Mammary epithelial cell (primary cell): ENCODE measurements at places on chromosomes 1 and 21. TPM values are rescaled to one million over a fixed set of nuclear protein-coding genes. Genes with fewer than 3 reads are reported as not detected.

Gene FMOD
- total RNA-seq: 0.32 TPM in 1 of 2 replicates, not detected in the other

Gene FAM177B
- total RNA-seq: not detected in 2 replicates

Gene PCAT6
- total RNA-seq: 0.17 TPM

Gene BARHL2
- total RNA-seq: not detected in 2 replicates

Gene DEPDC1
- total RNA-seq: 11.4 and 24.1 TPM in 2 replicates

Gene COL9A2
- 4.0 TPM for total RNA-seq

Gene NHLH1
- 0.13 TPM in 1 of 2 replicates, not detected in the other for total RNA-seq

Gene STUM
- 0.05 TPM in 1 of 2 replicates, not detected in the other for total RNA-seq

Gene FCRL4
- not detected for total RNA-seq

Gene DYRK3
- total RNA-seq: 35.3 TPM

- no peak for DNase-seq
Measured at GRCh38 chr1:153344718-153345025, 4.0 kb downstream of the PGLYRP4 start.

DNA sequence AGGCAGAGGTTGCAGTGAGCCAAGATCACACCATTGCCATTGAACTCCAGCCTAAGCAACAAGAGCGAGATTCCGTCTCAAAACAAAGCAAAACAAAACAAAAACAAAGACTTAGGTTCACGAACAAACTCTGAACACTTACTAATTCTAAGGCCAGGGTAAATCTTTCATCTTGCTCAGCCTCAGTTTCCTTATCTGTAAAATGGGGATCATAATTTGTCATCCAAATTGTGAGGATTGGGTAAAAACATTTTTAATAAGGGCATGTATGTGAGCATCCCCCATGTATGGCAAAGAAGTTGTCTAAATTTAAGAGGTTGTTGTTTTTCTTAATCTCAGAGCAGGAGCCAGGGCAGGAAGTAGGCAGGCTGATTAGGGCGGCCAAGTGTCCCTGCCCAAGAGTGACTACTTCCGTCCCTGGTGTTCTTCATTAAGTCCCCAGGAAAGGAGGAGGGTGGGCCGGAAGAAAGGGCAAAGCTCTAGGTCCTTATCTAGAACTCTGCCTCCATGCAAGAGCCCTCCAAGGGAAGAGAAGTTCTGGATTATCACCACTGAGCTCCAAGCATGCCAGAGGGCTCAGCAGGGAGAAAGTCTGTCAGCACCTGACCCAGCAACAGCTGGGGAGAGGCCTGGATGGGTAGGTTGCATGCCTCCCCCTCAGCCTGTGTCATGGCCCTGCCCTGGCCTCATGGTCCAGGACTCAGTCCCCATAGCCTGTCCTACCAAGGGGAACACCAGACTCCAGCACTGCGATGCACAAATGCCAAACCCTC is 49.9 kb upstream of the CLIC4 start:
- no peak for DNase-seq

DNA sequence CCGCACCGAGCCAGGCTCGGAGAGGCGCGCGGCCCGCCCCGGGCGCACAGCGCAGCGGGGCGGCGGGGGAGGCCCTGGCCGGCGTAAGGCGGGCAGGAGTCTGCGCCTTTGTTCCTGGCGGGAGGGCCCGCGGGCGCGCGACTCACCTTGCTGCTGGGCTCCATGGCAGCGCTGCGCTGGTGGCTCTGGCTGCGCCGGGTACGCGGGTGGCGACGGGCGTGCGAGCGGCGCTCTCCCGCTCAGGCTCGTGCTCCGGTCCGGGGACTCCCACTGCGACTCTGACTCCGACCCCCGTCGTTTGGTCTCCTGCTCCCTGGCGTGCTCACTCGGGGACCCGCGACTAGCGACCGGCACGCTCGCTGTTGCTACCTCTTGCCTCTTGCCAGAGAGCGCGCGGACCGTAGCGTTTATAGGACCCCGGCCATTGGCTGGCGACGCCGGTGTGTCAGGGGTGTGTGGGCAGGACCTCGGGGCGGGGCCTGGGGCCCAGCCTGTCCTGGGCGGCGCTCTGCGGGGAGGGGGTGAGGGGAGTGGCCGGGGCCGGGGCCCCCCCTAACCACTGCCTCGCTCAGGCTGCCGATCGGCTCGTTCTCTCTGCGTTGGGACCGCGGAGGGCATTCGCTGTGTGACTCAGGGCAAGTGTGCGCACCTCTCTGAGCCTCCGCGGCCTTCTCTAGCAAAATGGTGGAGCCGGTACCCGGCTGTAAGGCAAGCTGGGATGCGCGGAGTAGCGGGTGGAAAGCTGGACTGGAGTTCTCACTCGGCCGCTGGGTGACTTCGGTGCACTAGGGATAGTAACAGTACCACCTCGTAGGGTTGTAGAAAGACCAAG is at the start of gene SLC2A1:
TSS of gene SLC2A1 (minus strand) at position 381 of the 832 bp plus-strand sequence. CDS start at position 164, 217 bp downstream.
- peak; percentile 96 for DNase-seq

DNA sequence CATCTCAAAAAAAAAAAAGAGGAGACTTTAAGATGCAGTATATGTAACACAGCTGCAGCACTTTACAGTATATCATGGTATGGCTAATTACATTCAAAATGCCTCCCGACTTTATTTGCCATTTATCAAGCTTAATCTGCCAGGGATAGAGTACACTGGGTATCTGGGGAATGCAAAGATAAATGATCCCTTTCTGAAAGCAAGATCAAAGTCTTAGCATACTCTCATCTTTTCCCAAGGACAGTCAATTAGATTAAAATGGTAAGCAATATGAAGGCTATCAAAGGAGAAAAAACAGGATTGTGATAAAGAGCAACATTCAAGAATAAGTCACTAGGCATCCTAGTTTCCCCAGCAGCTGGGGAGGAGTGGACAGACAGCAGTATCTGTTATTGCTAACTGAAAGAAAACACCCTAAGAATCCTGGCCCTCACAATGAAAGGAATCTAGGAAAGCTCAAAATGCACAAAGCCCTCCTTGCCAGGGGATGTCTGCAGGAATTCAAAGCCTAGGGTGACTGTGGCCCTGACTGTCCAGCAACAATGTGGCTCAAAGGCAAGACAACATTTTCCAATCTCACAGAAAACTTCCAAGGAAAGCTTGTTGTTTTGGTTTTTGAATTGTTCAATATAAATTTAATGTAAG is 56.7 kb upstream of the RAP1GAP start:
- no peak for DNase-seq

- peak; percentile 80 for DNase-seq
Measured at GRCh38 chr1:56533621-56534020, 45.7 kb downstream of the PLPP3 start.

GRCh38 chr1:163083690-163084089 is 14.5 kb downstream of the RGS4 start:
- peak; percentile 66 for DNase-seq

- DNase-seq: no peak
Measured at GRCh38 chr1:45230537-45230936, 24.1 kb upstream of the ZSWIM5 start.

DNA sequence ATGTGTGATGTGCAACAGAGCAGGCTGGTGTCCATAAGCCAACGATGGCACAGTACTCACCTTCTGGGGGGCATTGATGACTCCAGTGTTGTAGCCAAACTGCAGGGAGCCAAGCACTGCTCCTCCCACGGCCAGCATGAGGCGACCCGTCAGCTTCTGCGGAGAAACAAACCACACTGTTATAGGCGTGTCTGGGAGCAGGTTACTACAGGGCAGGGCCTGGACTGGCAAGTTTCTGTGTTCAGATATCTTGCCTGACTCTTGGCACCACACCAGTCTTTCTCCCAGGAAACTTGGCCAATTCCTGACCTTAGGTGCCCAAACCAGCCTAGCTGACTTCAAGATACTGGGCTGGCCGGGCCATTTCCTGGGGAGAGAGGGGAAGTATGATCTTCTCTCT is 15.5 kb downstream of the SLC2A1 start:
- DNase-seq: peak; percentile 98

DNA sequence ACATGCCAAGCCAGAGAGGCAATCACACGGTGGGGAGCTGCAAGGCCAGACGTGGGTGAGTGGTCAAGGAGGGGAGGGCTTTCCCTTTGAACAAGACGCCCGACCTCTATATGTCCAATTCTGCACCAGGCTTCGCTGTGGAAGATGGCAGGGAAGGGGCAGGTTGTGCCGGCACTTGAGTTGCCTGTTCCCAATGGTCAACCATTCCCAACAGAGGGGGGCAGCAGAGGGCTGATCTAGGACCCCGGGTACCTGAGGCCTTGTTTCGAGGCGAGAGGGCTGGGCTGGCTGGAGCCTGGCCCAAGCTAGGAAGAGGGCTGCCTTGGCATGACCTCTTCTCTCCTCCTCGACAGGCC is 64.9 kb downstream of the TMEM53 start:
- no peak for DNase-seq

- DNase-seq: no peak
Measured at GRCh38 chr1:247357052-247357780, 25.5 kb upstream of the ZNF496 start.

DNA sequence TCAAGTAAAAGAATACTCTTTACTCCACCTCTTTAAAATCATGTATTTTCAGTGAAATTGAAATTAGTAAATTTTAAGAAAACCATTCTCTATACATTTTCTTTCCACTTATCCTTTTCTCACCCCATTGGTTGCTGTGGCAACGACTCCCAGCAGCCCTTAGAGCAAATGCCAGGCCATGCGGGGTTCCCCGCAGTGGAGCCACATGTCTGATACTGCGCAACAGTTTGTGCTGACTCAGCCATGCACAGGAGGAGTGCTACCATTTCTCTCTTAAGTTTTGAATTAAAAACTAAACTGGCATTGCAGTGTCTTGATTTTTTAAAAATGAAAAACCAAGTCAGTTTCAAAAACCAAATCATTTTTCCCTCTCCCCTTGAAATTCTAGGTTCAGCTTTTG is 214.1 kb upstream of the L1TD1 start:
- peak; percentile 27 for DNase-seq

GRCh38 chr1:57063406-57064125 is 97.8 kb upstream of the C8B start:
- DNase-seq: no peak
